ENCODE measurements at places on chromosomes 6 and 20.
A peak's percentile ranks its signal among the peaks of the same experiment; 100 is the strongest.

DNA sequence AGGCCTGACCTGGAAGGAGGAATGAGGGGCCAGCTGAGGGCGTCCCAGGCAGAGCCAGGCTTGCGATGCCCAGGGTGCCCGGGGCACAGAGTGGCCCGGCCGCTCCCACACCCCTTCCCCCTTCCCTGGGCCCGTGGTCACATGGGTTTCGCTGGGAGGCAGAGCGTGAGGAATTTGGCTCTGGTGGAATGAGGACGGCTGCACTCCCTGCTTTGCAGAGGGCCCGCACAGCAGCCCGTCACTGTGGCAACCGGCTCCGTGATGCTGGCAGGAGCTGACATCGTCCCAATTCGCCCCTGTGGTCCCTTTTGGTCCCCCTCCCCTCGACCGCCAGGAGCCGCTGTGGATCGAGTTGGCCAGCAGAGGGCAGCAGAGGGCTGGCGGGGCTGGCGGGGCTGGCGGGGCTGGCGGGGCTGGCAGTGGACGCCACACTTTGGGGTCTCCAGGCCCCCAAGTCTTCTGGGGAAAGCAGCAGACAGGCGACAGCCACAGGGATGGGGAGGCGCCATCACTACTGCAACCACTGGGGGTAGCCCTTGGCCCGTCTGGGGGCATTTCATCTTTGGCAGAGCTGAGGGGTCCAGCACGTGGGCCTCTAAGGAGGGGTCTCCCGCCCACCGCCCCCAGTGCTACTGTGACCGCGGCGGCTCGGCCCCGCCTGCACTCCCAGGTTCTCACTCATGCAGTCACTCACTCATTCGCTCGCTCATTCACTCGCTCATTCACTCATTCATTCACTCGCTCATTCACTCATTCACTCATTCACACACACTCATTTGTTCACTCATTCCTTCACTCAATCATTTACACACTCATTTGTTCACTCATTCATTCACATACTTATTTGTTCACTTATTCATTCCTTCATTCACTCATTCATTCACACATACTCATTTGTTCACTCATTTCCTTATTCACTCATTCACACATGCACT, 49.7 kb upstream of the BHLHE23 start:
- peak; percentile 57 for DNase-seq

- DNase-seq, result no peak
Measured at GRCh38 chr6:139635401-139636130, 261.1 kb upstream of the CITED2 start.

- no peak for DNase-seq
Measured at GRCh38 chr6:129475477-129476247, 234.3 kb downstream of the ARHGAP18 start.

GRCh38 chr6:99641270-99641669, 34.6 kb downstream of the PRDM13 start:
- DNase-seq, result no peak

DNA sequence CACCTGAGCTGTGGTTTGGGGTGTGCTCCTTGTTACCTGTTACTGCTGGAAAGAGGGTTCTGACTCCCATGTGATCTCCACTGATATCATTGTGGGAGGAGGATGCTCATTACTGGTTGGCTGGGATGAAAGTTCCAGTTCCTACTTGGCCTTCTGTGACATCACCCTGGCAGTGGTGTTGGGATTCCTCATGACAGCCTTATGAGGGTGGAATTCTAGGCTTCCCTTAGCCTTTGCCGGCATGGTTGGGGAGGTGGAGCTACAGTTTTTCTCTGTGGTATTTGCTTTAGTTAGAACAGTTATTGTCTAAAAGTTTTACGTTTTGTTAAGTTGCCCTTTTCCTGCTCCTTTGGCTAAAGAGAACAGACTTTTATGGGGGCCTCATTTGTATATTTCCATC, 112.1 kb downstream of the AFG1L start:
- DNase-seq, result no peak

DNA sequence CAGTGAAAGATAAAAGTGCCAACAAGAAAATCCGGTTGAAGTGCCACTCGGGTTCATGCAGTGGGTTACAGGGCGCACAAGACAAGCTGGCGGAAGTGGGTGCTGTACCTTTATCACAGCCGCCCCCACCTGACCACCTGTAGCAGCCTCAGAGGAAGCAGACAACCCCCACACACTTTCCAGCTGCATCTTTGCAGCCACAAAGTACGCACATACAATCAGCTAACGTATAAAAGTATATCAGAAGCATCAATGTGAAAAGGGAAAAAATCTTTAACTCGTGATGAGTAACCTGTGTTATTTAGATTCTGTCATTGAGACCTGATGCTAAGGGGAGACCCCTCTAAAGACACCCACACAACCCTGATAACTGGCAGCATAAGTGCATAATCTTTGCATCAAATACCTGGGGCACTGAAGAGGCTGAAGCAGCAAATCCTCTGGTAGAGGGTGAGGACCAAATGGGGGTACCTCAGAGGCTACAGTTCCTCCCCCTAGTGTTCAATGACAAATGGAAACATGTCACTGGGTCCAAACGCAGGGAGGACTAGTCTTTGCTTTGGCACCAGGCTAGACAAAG, 22.1 kb downstream of the BACH2 start:
- peak; percentile 92 for DNase-seq

DNA sequence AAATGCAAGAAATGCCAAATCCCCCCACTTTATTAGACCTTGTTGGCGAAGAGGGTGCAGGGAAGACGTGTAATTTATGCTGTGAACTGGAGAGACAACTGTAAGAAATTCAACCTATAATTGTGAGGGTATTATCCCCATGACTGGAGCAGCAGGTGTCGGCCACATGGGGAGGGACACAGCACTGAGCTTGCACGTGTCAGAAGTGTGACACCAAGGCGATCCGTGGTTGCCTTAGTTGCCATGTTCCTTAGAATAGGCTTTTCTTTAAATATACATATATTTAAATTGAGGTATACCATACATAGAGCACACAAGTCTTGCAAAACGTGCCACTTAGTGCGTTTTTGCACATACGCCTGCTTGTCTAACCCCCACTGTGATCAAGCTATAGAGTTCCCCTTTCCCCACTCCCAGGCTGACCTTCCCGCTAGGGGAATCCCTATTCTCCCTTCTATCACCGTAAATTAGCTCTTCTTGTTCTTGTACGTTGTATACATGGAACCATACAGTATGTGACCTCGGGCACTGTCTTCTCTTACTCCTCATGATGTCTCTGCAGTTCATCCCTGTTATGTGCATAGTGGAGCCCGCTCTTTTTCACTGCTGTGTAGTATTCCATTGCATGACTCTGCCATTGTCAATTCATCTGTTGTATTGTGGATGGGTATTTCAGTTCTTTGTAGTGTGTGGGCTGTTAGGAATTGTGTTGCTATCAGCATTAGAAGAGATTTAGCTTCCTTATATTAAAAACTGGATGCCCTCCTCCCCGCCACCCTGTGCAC, 81.6 kb upstream of the PMEPA1 start:
- DNase-seq, result no peak

GRCh38 chr20:1841554-1842140, 53.6 kb upstream of the SIRPA start:
- no peak for DNase-seq

- no peak for DNase-seq
Measured at GRCh38 chr20:7708782-7709181, 231.5 kb downstream of the HAO1 start.

GRCh38 chr6:33772082-33772830, 16.7 kb downstream of the LEMD2 start:
- no peak for DNase-seq

All from activated naive CD4-positive, alpha-beta T cell treated with anti-CD3 and anti-CD28 coated beads, Interleukin-2, amount 10 ng/mL, durations not matched to agents 7 days and 5 days (primary cell).